ENCODE measurements at places on chromosomes 6 and 20.

- no peak for DNase-seq
These were observed 24.9 kb upstream of the IRF4 start for GRCh38 chr6:366389-367297.

- DNase-seq, result no peak
These were observed 60.2 kb upstream of the RPS6KA2 start for GRCh38 chr6:166687070-166687878.

DNA sequence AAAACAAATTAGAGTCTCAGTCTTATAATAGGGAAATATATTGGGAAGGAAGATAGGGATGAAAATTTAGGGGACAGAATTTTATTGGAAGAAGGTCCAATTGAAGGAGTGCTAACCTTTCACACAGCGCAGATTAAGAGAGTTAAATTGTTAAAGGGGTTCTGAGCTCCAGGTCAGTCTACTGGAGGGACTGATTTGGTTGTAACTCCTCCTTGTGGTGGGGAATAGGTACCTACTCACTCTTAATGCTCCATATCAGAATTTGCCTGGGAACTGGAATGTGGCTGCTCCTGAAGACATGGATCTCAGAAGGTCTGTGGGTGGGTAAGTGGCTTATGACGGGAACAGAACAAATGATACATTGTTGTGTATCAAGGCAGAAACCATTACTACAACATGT is 143.5 kb downstream of the FLRT3 start:
- DNase-seq, result no peak

DNA sequence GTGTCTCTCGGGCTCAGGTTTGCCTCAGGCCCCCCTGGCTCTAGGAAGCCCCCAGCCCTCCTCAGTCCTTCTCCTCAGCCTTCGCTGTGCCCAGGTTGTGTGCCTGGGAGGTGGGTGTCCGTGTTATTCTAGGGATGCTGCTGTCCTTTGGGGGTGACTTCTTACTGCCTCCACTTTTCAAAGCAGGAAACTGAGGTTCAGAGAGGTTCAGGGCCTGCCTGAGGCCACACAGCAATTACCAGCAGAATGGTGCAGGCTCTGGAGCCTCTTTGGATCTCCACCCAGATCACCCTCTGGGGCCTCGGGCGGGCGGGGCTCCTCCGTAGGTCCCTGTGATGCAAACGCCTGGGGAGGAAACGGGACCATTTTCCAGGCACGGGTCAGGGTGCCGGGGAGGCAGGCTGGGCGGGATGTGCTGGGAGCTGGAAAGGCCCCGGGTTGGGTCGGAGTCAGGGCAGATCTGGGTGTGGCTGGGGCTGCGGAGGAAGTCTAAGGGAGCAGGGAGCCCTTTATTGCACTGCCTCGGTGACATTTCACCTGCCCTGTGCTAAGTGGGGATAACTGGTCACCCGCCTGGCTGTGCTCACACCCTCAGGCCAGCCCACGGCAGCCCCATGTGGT is 23.2 kb downstream of the GATA5 start:
- DNase-seq, result no peak

DNA sequence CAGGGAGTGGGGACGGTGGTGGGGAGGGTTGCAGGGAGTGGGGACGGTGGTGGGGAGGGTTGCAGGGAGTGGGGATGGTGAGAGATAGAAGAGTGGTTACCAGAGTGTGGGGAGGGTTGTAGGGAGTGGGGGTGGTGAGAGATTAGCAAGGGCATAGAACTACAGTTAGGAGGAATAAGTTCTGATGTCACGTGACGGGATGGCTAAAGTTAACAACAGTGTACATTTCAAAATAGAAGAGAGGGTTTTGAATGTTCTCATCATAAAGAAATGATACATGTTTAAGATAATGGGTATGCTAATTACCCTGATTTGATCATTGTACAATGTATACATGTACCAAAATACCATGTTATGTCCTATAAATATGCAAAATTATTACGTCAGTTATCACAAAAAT is 57.6 kb upstream of the FRMD1 start:
- no peak for DNase-seq

DNA sequence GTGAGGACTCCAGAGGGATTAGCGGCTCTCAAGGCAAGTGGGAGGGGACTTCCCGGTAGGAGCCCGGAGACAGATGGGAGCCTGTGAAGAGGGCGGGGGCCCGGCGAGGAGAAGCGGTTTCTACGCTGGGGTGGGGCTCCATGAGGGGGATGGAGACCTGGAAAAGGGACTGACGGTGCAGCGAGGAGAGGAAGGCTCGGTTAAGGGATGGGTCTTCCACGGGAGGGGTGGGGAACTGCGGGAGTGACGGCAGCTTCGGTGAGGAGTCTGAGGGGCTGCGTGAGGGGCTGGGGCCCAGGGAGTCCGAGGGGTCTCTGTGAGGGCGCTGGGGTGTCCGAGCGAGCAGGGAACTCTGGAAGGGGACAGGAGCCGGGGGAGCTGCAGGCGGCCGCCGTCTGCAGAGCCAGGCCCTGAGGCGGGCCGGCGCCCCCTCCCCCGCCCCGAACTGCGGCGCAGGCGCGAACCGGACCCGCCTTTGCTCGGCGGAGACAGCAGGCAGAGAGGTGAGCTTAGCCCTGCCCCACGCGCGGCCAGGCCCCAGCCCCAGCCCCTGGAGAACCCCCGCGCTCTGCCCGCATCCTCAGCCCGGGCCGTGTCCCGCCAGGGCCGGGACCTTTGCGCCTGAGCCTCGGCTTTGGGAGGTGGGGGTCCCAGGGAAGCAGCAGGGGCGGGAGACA is at the start of gene NRSN2:
TSS of gene NRSN2 (plus strand) at position 472 of the 677 bp plus-strand sequence. CDS start 2,533 bp downstream, outside the sequence.
- no peak for DNase-seq

DNA sequence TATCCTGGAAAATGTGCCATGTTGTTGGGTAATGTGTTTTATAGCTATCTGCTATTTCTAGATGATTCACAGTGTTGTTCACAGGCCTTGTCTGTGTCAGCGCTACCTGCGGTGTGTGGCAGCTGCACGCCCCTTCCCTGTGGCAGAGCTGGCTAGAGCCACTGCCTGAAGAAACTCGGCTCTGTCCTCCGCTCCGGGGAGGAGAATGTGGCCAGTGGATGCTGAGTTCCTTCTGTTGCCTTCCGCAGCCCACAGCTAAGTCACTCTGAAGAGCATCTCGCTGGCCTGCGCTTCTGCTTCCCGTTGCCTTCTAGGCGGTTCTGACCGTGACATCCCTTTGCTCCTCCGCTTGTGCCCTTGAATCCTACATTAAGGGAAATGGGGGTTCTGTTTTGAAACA is 135.1 kb downstream of the PLG start:
- no peak for DNase-seq

GRCh38 chr6:31720196-31720770 is 1.3 kb downstream of the LY6G6C start:
- DNase-seq, result no peak

- DNase-seq, result no peak
These were observed 31.6 kb upstream of the PNRC1 start for GRCh38 chr6:89048985-89049384.

GRCh38 chr6:44935693-44936300 is 392.3 kb upstream of the RUNX2 start:
- no peak for DNase-seq

DNA sequence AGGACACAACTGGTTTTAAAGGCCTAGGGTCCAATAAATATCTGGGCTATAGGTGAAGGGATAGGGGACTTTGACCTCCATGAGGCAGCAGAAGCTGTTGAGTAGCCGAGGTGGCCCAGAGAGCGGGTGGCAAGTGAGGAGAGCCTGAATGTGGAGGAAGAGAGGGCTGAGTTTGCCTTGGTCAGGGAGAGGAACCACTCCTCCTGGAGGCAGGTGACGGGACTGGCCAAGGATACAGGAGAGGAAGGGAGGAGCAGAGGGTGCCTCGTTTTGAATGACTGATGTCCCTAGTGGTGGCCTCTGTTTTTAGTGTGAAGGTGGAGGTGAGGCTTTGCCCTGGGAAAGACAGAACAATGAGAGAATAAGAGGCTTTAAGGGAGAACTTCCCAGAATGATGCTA is 19.1 kb upstream of the AAR2 start:
- no peak for DNase-seq

DNA sequence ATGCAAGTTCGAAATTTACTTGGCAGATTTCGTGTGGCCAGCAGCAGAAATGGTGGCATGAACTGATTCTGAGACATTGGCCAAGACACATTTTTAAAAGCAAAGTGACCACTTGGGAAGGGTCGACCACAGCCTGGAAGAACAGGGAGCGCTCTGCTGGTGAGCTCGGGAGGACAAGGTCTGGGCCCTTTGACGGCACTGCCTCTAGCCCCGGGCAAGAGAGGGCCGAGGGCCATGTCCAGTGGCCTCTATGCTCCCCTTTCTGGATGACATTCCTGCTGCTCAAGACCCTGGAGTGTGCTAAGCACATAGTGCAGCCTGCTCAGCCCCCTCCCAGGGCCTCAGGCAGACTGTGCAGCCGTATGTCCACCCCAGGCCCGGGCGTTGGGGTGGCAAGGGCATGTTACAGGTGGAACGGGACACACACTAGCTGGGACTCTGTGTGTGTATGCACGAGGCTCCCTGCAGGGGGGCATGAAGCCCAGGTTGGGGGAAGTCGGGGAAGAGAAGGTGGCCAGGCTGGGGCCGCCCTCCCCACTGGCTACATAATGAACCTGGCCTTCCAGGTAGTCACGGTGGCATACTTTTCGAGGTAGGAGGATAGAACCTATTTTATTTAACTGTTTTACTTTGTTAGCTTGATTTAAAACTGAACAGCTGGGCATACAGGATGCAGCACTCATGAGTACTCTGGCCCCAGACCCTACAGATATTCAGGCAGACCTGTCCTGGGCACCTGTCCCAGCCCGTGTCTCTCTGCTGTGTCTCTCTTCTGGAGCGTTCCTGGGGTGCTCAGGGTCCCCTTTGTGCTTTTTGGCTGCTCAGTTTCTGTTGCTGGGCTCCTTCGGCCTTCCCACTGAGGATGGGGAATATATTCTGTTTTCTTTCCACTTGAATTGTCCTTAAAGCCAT is 6.4 kb downstream of the SYNJ2 start:
- DNase-seq, result no peak

- no peak for DNase-seq
These were observed 105.2 kb downstream of the MAP7 start for GRCh38 chr6:136445063-136445462.

DNA sequence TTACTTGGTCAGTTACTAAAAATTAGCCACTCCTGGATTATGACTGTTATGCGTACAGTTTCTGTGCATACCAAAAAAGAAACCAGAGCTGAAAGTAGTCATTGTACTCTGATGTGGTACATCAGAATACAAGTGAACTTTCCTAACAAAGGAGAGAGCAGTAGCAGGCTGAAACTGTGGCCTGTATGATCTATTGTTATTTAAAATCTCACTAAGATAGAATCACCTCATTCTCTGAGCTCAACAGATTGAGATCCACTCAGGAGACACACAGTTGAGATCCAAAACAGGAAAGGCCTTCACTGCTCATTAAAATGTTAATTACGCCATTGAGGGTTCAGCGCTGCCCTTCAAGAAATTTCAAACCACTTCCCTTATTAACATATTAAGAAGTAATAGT is 576.4 kb downstream of the LMBRD1 start:
- DNase-seq, result no peak

DNA sequence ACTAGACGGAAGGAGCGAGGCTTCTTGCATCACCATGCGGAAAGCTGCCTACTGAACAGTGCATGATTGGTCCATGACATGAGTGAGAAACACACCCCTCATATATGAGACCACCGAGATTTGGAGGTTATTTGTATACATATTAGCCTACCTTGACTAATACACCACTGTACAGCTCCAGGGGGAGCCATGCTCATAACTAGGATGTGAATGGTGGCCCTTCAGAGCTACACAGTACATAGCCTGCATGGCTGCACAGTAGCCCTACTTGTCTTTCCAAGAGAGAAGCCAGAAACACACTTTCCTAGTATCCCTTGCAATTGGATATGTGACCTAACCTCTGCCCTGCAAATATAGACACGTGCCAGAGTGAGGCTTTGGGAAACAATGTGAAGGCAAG is 21.8 kb upstream of the MCUR1 start:
- no peak for DNase-seq

- no peak for DNase-seq
These were observed 103.4 kb downstream of the SYCP2 start for GRCh38 chr20:59829786-59830664.

- DNase-seq, result no peak
These were observed 12.6 kb upstream of the SLC17A5 start for GRCh38 chr6:73666393-73666792.

DNA sequence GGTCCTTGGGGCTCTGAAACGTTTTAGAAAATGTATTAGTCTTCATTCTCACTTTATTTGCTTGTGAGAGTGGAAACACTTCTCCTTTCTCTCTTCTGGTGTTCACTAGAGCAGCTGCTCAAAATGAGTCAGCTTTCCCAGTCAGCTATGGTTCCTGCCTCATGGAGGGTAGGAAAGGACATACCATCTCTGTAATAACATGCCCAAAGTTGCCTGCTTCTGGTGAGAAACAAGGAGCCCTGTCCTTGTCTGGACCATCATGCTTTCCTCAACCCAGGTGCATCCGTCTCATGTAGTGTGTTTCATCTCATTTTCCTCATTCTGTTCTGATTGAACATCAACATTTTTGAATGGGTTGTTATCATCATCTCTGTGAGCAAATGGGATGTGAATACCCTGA is 17.1 kb upstream of the TINAG start:
- no peak for DNase-seq

- no peak for DNase-seq
These were observed 86.8 kb downstream of the CLIC5 start for GRCh38 chr6:45928721-45929305.

DNA sequence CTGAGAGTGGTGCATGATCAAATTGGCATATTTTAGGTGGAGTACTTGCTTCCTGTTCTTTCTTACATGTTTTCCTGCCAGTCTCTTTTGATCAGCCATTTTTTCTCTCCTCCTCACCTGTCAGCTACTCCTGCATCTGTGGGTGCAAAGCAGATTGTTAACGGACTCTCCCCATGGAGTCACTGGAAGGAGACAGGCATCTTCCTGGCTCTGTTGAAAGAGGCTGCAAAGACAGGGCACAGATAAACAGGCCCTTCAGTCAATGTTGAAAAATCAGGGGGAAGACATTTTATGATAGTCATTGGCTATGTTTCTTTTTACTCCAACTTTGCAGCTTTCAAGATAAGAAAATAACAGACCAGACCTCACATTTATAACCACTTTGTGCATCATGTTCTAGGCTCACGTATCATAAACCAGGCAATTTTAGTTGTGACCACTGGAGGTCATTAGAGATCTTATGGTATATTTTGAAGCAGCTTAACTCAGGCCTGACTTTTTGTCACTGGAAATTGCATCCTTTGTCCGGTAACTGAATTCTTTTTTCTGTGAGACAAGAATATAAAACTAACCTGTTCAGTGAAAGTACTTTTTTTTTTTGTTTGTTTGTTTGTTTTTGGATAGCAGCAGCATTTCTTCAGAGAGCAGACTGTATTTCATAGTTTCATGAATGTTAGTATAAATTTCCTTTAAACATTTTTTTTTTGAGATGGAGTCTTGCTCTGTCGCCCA is 20.1 kb downstream of the ECT2L start:
- DNase-seq, result no peak

DNA sequence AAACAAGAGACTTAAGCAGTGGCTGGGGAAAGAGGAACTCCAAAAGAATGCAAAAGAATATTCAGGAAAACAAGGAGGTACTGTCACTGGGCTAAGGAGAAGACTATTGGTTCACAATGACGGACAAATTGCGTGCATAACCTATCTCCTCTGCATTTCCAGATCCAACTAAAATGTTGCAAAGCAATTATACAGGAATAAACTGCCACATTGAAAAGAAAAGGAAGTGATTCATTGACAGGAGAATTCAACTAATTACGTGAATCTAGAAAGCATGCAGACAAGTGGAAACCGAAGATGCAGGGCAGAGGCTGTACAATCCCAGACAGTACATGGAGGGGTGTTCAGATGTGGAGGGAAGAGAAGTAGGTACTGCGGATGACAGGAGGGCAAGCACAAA is 152.8 kb upstream of the RIPOR2 start:
- no peak for DNase-seq

GRCh38 chr6:167794161-167795157 is 32.3 kb upstream of the AFDN start:
- no peak for DNase-seq

Data from activated T-cell treated with anti-CD3 and anti-CD28 coated beads for 1 hour (primary cell).